ENCODE measurements at places on chromosomes 2 and 18.

DNA sequence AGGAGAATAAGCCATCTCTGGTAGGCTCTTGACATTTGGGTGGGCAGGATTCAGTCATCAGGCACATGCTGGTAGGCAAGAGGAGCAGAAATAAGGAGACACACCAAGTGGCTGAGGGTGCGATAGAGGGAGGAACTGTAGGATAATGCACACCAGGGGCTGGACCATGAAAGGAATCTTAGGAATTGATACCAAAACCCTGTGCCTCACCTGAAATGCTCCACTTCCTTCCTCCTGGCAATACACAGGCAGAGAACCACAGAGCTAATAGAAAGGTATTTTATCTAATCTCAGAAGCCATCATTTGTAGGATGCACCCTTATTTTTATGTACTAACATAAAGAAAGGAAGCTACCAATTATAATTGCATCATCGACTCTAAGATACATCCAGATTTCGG is 4.4 kb upstream of the CYP1B1 start:
- DNase-seq: no peak

DNA sequence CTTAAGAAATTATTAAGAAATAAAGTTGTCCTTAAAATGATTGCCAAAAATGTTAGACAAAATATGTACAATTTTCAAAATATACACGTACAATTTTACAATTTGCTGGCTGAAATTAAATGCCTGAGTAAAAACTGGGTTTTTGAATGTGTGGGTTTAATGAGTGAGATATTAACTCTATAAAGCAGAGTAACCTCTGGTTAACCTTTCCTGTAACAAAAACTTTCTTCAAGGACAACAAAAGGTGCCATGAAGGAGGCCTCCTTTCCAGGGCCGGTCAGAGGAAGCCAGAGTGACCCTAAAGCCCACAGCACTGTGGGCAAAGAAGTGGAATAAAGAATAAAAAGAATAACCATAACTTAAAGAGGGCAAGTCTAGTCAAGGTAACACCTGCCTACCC is 16.5 kb upstream of the MAL start:
- no peak for DNase-seq

GRCh38 chr2:69947325-69947931 is 14.0 kb downstream of the ASPRV1 start:
- no peak for DNase-seq

DNA sequence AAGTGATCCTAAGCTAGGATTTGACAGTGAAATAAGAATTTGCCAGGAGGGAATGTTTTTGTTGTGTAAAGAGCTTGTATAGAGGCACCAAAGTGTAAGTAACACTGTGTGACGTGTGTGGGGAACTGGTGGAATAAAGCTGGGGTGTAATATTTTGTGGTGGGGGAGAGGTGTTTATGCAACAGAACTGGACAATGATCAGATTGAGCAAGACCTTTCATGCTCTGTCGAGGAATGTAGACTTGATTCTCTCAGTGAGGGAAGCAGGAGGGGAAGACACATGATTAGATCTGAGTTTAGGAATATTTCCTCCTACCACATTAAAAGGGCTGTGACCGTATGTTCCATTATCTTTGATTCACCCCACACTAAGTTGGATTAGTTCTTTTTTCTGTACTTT is 43.6 kb downstream of the EFEMP1 start:
- DNase-seq: no peak

- peak; percentile 64 for DNase-seq
These were observed 57.1 kb downstream of the ZFP36L2 start for GRCh38 chr2:43169099-43169945.

- no peak for DNase-seq
These were observed 43.0 kb upstream of the MGAT4A start for GRCh38 chr2:98773907-98774306.

DNA sequence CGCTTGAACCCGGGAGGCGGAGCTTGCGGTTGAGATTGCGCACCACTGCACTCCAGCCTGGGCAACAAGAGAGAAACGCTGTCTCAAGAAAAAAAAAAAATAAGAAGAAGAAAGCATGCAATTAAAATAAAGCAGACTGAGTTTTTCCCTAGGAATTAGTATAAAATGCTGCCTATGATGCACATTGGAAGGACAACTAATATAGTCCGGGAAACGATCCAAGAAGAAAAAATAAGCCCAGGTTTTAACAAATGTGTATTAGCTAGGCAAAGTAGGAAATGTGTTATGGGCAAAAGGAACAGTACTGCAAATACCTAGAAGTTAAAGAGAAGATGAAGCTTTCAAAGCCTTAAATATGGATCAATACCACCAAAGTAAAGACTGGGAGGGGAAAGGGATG is 64.0 kb downstream of the SPIRE1 start:
- no peak for DNase-seq

- DNase-seq: no peak
These were observed 89.8 kb upstream of the TGIF1 start for GRCh38 chr18:3360211-3360610.

- no peak for DNase-seq
These were observed 619 bp downstream of the GALM start for GRCh38 chr2:38666556-38666910.

- no peak for DNase-seq
These were observed 169.3 kb upstream of the NXPH2 start for GRCh38 chr2:138949517-138949916.

GRCh38 chr2:64067326-64067725 is 48.1 kb upstream of the VPS54 start:
- DNase-seq: no peak

GRCh38 chr2:121884511-121884921 is 129.1 kb downstream of the TSN start:
- no peak for DNase-seq

DNA sequence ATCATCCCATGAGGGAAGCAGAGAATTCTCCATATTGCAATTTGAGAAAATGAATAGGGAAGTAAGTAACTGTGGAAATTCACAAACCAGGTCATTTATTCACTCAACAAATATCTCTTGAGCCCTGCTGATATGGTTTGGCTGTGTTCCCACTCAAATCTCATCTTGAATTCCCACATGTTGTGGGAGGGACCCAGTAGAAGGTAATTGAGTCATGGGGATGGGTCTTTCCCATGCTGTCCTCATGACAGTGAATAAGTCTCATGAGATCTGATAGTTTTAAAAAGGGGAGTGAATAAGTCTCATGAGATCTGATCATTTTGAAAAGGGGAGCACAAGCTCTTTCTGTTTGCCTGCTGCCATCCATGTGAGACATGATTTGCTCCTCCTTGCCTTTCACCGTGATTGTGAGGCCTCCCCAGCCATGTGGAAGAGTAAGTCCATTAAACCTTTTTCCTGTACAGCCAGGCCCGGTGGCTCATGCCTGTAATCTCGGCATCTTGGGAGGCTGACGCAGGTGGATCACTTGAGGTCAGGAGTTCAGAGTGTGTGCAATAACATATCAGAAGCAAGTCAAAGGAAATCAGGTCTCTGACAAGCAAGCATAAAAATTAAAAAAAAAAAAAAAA is 193.2 kb downstream of the NDUFA10 start:
- no peak for DNase-seq

- peak; percentile 14 for DNase-seq
These were observed 99.0 kb downstream of the TSHZ1 start for GRCh38 chr18:75309564-75309963.

GRCh38 chr2:113376913-113377445 is 60.5 kb upstream of the ZNG1B start:
- DNase-seq: peak; percentile 15

DNA sequence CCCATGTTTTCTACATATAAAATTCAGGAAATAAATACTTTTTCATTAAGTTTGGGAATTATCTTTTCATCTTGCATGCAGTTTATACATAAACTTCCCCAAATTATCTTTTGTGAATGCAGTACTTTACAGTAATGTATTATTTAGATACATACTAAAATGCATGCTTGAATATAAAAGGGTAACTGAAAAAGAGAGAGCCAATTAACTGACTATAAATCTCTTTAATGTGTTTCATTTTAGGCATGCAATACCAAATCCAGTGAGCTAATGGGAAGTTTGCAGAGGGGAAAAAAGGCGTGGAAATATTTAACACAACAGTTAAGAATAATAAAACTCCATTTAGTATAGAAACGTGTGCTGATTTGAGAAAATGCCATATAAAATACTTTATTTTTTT is 39.2 kb downstream of the COL4A4 start:
- no peak for DNase-seq

DNA sequence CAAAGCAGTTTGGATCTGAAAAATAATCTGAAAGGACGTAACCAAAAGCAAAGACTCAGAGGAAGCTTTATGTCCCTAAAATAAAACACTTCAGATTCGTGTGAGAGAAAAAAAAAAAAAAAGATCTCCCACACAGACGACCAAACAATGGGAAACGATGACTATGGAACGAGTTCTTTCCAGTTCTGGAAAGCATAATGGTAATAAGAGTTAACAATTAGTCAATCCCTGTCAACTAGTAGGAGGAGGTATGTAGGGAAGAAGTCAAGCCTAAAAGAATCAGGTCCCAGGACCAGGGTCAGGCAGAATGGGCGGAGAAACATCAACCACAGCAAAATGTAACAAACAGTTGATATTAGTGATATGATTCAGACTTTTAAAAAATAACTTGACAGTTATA is 170.3 kb upstream of the SETBP1 start:
- DNase-seq: no peak

DNA sequence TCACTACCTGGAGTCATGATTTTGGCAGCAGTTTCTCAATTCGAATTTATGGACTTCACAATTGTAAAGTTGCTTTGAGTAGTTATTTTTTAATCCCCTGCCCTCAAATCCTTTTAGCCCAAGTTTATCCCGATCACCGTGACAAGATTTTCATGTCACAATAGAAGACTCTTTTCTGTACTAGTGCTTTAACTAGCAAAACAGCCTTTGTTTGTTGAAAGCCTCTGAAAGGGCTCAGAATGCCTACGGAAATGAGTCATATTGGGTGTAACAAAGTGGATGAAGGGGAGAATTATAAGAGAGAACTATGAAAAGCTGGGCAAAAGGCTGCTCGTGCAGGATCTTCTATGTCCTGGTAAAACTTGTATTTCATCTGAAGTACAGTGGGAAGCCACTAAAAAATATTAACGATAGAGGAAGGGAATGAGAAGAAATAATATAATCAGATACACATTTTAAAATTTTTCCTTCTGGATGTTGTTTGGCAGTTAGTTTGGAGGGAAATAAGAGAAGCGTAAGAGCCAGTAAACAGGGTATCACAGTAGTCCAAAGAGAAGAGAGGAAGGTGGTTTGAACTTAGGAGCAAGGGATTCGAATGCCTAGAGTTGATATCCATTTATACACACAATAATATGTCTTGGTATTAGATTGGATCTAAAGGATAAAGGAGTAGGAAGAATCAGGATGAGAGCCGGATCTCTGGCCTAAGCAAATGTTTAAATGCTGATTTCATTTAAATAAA is 114.9 kb downstream of the GALNT13 start:
- no peak for DNase-seq

DNA sequence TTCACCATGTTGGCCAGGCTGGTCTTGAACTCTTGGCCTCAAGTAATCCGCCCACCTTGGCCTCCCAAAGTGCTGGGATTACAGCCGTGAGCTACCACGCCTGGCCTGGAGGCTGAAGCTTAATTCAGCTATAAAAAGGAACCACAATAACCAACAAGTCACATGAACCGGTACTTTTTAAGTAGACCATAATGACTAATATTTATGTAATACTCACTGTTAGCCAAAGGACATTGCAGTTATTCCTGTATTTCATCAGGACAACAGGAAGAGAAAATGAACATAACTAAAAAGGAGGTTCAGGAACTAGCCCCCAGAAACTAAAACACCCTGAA is 49.0 kb upstream of the TMEM87B start:
- DNase-seq: no peak

- no peak for DNase-seq
These were observed 173.3 kb upstream of the MGAT5 start for GRCh38 chr2:134080386-134081089.

- no peak for DNase-seq
These were observed 92.6 kb upstream of the TFCP2L1 start for GRCh38 chr2:121377646-121378045.

- no peak for DNase-seq
These were observed 34.7 kb upstream of the REEP1 start for GRCh38 chr2:86372133-86372532.

- DNase-seq: peak; percentile 57
These were observed 79.4 kb upstream of the ASB18 start for GRCh38 chr2:236343400-236344161.

GRCh38 chr2:235611349-235611748 is 117.5 kb downstream of the AGAP1 start:
- peak; percentile 8 for DNase-seq

DNA sequence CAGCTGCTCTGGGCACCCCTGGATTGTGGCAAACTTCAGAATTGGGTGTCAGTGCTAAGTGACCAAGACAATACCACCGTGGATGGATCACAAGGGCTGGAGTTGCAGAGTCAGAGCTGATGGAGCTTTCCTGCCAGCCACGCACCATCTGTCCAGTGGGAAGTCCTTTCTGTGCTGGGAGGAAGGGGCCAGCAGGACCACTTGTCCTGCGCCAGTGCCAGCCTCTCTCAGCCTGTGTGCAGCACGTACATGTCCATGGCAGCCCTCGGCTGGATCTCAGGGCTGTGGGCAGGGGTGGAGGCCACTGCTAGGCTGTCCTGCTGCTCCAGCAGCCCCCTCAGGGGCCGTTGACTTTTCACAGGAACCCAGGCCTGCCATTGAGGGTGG is 33.3 kb downstream of the RAB31 start:
- no peak for DNase-seq

GRCh38 chr2:156164091-156164720 is 168.3 kb downstream of the NR4A2 start:
- no peak for DNase-seq

GRCh38 chr18:1270081-1270480 is 365.4 kb downstream of the ADCYAP1 start:
- no peak for DNase-seq

- no peak for DNase-seq
These were observed 18.5 kb upstream of the NPAS2 start for GRCh38 chr2:100801402-100801801.

DNA sequence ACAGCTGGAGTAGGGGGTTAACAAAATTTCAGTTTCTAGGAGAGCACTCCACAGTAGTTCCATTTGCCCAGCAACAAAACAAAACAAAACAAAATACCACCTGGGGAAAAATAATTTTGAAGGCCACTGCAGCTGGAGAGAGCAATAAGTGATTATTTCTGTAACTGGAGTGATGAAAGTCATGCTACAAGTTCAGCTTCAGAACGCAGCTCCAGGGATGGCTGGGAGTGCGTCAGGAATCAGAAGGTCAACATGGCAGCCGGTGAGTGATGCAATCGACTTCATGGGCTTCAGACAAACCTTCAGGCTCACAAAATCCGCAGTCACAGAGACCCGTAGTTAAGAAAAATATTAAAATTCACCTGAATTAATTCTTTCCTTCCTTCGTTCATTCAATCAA is 41.0 kb downstream of the ABHD3 start:
- no peak for DNase-seq

GRCh38 chr2:112805542-112805941 is 21.2 kb upstream of the IL1A start:
- no peak for DNase-seq

GRCh38 chr2:24825883-24826772 is 32.9 kb downstream of the CENPO start:
- DNase-seq: no peak

Measured in RPMI8226 (cell line).